Activated CD4-positive, alpha-beta T cell treated with anti-CD3 and anti-CD28 coated beads, Interleukin-2, amount 50 U/mL, for 16 hours (primary cell): ENCODE measurements at places on chromosomes 6 and 20.

GRCh38 chr6:148524976-148525375 is 182.3 kb downstream of the SASH1 start:
- peak; percentile 58 for DNase-seq

DNA sequence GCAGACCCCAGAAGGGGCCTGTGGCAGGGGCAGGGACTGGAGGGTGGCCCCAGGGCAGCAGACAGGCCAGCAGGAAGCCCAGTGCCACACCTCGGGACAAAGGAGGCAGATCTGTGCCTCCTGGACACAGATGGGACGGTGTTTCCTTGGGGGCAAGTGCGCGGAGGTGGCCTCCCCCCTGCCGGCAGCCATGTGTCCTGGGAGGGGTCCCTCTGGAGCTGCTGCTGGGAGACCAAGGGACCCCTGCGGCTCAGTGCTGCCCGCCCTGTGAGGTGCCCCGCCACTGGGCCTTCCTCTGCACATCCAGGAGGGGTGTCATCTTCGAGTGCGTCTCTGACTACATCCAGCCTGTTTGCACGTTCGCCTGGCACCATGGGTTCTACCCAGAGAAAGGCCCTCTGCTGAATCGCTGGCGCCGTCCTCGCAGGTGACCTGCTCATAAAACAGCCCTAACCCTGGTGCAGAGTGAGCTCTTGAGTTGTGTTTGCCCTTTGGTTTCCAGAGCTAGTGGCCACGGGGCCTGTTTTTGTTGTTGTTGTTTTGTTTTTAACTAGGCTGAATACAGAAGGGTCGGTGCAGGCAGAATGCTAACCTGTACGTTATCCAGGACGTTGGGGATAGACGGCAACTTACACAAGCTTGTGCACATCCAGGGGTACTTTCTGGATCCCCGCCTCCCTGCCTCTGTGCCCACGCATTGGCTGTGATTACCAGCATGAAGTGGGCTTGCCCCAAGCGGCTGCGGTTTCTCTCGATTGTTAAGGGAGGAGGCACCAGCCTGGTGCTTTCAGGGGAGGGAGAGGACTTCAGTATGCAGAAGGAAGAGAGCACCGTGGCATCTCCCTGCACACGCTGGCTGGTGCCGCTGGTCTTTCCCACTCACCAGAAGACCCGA is 1.3 kb upstream of the KCNQ2 start:
- no peak for DNase-seq

DNA sequence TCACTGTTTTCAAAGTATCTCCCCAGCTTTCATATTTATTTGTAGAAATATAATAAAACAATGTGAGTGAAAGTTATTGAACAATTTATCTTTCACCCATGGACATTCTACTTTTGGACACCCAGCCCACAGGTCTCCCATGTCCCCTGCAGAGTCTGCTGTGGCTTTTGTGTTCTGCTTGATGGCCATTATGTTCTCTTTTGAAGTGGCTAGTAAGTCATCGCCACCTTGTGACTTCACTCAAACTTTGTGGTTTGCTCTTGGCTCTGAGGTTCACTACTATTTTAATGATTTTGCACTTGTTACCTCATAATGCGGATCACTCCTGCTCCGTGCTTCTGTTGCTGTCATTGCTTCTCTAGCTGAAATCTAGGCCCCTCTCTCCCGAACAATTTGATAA is 10.2 kb upstream of the DEFB113 start:
- no peak for DNase-seq

DNA sequence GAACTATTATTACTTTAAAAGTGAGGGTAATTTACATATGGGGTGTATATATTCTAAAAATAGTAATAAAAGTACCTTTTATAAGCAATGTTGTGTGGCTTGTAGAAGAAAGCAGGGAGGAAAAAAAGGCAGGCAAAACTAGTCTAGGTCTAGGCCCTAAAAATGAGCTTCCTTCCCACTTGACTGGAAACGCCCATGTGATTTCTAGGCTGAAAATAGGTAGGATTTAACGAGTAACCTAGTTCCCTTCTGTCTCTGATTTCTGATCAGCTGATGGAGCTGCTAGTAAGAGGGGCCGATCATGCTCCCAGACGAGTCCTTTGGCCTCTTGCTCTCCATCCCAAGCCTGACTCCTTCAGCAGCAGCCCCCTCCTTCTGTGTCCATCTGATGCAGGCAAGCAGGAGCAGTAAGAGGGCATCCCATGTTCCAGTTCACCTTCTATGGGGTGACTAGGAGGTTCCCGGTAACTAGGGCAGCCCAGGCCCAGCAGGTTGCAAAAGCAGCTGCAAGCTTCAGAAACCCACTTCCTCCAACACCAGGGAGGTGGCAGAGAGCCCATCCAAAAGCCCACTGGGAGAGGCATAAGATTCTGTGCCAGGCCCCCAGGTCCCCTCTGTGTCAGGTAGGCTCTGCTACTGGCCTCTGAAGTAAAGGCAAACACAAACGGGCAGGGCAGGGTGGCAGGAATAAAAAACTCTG is 24.4 kb downstream of the TBC1D20 start:
- peak; percentile 21 for DNase-seq

DNA sequence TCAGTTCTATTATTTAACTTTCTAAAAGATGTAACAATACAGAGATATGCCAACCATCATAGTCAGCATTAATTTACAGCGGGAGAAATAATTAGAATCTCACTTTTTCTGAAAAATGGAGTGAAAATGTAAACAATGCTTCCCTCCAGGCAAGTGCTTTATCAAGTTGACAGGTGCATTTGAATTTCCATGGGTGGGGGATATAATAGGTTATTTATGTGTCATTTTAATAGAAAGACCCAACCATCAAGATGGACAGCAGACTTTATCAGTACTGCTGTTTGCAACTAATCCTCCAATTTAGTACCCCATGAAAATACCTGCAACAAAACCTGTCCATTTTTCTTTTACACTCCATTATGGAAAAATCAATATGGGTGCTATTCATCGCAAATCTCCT is 780.1 kb downstream of the TFAP2A start:
- no peak for DNase-seq

GRCh38 chr6:87105823-87106222 is 10.9 kb upstream of the CGA start:
- DNase-seq: no peak

GRCh38 chr6:107735906-107736635 is 88.0 kb downstream of the SCML4 start:
- DNase-seq: no peak

DNA sequence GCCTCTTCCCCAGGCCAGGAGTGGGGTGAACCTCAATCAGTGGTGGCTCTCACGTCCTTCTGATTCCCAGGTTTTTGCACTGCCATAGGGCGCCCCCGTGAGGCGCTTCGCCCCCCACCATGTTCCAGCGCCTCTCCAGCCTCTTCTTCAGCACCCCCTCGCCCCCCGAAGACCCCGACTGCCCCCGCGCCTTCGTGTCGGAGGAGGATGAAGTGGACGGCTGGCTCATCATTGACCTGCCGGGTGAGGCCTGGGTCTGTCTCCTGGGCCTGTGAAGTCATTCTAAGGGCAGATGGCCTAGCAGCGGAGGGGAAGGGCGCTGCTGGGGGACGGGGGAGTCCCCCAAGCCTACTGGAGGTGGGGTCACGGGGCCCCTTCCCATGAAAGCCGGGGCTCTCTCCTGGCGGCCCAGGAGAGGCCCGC is 4.5 kb downstream of the TP53INP2 start:
- DNase-seq: peak; percentile 62

- peak; percentile 52 for DNase-seq
Measured at GRCh38 chr6:26217714-26218075, 130.5 kb downstream of the HFE start.

GRCh38 chr6:467671-468082 is 76.1 kb downstream of the IRF4 start:
- peak; percentile 87 for DNase-seq

DNA sequence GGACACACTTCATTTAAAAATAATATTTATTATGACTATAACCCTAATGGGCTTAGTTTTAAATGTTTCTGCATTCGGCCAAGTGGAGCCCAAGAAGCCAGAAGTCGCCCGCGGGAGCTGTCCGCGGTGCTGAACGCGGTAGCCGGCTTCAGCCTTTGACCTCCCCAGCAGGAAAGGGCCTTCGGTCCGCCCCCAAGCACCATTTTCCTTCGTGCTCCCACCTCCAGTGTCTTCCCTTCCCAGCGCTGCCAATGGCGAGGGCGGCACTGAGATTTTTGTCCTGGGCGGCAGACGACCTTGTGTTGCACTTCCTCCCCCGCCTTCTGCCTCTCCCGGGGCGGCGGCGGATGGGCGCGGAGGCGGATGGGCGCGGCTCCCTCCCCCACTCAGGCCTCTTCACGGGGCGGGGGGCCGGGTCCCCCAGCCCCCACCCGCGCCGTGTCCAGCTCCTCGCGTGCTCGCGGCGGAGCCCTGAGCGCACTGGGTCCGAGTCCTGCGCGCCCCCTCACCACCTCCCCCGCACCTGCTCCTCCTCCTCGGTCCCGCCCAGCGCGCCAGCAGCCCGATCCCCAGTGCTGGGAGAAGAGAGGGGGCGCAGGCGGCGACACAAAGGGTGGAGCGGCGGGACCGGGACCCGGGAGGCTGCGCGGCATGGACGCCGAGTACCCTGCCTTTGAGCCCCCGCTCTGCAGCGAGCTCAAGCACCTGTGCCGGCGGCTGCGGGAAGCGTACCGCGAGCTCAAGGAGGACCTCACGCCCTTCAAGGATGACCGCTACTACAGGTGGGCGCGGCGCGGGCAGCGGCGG is 23.6 kb upstream of the TMEM181 start:
- peak; percentile 53 for DNase-seq
